ENCODE measurements at places on chromosomes 3 and 15. TPM values are rescaled to one million over a fixed set of nuclear protein-coding genes. Genes with fewer than 3 reads are reported as not detected.

Gene TPRG1
- 0.27 TPM for total RNA-seq

Gene ASB14
- not detected for total RNA-seq

Gene CNTN6
- total RNA-seq: not detected

Gene IQCF5
- not detected for total RNA-seq

Gene OIP5
- total RNA-seq: 8.3 TPM

Gene CEP97
- 9.7 TPM for total RNA-seq

Gene RBPMS2
- total RNA-seq: 0.09 TPM

Gene CD200R1
- total RNA-seq: not detected

Gene ITIH3
- total RNA-seq: not detected

Gene CAPN3
- total RNA-seq: 0.28 TPM

Gene CYP19A1
- 0.19 TPM for total RNA-seq

Gene ALPK3
- total RNA-seq: 10.2 TPM

Gene FETUB
- total RNA-seq: not detected

Gene CELSR3
- total RNA-seq: 0.47 TPM

Gene SNTN
- not detected for total RNA-seq

Gene GNAT1
- total RNA-seq: not detected

Gene ST3GAL6
- total RNA-seq: 23.6 TPM

Gene SLC28A2
- total RNA-seq: not detected

Gene BNC1
- 17.0 TPM for total RNA-seq

Gene FRMD5
- 11.7 TPM for total RNA-seq

Gene TP53BP1
- total RNA-seq: 56.0 TPM
